Skeletal muscle cell (primary cell): ENCODE measurements at places on chromosomes 16 and 17.

GRCh38 chr17:66538776-66539175 lies 236.4 kb downstream of the PRKCA start:
- DNase-seq, result no peak

- DNase-seq, result no peak
Measured at GRCh38 chr17:71085238-71086033, 916.1 kb downstream of the KCNJ2 start.

GRCh38 chr17:36144014-36144413 lies 32.4 kb downstream of the TBC1D3B start:
- DNase-seq, result no peak

DNA sequence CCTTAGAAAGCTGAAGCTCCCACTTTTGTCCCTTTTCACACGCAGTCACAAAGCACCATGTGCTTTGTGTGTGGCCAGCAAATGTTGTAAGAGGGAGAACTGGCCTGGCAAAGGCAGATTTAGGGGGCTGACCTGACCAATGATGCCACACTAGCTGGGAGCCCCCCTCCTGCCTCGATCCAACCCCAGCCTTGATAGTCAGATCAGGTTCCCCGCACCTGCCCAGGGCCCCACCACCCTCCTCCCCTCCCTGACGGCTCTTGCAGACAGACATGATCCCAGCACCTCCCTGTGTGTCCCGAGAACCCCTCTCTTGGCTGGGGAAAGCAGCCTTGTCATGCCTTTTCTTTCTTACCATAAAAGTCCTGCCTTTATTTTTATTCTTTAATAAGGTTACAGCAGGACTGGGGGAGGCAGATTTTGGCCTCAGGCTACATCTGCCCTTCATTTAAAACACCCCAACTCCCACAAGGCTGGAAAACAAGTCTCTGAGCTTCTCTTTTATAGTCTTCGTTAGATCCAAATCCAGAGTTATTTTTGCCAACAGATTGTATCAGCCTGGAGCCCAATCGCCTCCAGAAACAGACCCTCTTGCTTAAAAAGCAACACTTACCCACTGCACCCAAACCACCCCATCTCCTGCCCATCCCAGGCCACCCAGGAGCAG lies 201.8 kb upstream of the CDH5 start:
- no peak for DNase-seq

DNA sequence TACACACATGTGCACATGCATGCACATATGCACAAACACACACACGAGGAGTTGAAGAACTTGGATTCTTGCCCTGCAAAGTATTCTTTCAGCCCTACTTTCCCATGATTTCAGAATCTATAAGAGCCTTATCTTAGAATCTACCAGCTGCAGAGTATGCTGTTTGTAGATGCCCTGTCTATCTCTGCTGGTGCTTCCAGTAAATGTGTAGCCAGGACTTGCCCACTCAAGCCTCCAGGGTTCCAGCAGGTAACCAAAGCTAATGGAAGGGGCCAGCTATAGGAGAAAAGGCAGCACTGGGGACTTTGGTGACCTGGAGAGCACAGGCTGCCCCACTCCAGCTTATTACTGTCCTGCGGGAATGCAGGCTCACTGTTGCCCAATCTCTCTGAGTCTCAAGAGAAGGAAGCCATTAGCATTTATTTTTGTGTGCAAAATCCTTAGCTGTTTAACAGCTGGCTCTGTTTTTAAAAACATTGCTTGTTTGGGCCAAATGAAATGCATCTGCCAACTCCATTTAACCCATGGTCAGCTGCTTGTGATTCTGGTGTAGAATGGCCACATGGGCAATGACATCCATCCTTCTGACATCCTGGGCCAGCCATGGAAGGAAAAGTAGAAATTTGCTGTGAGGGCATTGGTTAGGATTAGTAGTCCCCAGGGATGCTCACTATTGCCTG lies 28.6 kb upstream of the XYLT1 start:
- DNase-seq, result no peak

- no peak for DNase-seq
Measured at GRCh38 chr16:1028524-1029258, 43.9 kb upstream of the SSTR5 start.

DNA sequence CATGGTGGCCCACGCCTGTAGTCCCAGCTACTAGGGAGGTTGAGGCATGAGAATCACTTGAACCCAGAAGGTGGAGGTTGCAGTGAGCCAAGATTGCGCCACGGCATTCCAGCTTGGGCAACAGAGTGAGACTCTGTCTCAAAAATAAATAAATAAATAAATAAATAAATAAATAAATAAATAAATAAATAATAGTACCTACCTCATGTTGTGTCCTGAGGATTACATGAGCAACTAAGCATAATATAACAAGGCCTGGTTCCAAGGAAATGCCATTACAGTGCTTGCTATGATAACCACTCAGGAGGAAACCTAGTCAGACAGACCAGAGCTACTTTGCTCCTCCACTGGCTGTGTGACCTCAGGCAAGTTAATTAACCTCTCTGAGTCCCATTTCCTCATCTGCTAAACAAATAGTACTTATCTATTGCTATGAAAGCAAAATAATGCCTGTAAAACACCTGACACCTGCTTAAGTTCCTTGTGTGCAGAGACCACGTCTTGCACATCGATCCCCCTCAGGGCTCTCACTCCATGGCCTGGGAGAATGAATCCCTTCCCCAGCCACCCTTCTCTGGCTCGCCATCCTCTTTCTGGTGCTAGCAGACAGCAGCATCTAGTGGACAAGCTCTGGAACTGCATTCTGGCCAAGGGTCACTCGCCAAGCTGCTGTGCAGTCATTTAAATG lies 7.5 kb downstream of the EPOP start:
- DNase-seq, result peak; percentile 22

GRCh38 chr17:63444457-63444856 lies 1.6 kb downstream of the CYB561 start:
- DNase-seq, result no peak

GRCh38 chr17:67137860-67138259 lies 93.5 kb downstream of the CACNG1 start:
- DNase-seq, result no peak

DNA sequence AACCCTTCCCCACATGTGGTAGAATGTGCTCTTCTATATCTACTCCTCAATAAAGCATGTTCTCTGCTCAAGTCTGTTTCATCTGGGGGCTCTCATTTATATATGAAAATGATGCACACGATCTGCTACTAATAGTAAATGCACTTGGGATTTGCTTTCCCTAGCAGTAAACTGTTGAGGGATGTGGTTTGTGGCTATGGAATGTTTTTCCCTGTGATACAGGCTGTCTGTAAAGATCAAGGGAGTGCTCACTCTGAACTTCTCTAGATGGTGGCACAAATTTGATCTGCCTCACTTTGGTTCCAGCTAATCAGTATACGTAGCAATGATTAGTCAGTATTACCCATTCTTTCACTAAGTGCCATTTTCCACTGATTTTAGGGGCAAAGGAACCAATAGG lies 18.8 kb downstream of the TAC4 start:
- no peak for DNase-seq

DNA sequence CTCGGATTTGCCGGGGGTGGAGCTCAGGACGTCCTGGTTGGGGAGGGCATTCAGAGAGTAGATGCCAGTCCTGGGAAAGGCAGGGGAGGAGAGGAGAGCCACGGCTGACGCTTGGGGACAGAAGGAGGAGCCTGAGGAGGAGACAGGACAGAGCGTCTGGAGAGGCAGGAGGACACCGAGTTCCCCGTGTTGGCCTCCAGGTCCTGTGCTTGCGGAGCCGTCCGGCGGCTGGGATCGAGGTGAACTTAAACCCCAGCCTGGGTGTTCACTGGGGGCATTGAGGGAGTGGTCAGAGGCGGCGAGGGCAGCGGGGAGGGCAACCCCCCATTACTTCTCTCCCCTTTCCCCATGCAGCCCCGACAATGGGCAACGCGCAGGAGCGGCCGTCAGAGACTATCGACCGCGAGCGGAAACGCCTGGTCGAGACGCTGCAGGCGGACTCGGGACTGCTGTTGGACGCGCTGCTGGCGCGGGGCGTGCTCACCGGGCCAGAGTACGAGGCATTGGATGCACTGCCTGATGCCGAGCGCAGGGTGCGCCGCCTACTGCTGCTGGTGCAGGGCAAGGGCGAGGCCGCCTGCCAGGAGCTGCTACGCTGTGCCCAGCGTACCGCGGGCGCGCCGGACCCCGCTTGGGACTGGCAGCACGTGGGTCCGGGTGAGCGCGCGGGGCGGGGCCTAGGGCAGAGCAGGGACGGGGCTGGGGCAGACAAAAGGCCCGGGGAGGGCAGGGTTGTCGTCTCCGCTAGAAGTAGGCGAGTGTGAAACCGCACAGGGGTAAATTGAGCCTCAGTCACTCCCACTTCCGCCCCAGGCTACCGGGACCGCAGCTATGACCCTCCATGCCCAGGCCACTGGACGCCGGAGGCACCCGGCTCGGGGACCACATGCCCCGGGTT lies 3.7 kb downstream of the NOL3 start:
- no peak for DNase-seq

DNA sequence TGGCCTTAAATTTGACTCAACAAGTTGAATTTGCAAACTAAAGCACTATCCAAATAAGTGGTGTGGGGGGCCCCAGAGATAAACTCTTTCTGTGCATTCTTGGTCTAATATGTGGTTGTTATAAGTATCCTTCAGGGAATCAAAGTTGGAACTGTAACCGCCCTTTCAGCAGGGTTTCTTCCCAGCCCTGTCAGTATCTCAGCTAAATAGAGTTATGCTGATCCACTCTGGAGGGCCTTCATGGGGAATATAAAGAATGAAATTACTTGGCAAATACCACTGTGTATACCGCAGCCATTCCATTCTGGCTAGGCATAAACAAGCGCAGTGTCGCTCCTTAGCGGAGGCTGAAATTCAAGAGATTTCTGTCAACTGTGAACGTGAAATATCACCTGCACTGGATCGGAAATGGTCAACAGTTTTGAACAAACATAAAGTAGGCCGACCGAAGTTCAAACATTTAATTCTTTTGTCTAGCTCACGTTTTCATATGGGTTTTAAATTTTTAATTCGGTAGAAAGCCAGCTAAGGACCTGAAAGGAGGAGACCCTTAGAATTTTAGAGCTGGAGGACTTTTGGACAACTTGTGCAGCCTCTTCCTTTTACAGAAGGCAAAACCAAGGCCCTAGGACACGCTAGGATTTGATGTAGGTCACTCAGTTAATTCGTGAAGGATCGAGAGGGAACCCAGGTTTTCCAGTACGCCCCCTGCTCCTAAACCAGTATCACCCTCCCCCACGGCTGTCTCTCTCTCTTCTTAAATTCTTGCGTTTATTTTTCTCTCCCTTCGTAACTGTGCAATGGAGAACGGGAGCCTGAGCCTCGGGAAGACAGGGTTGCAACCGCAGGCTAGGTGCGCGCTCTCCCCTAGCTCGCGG lies 74.7 kb downstream of the CHD9 start:
- peak; percentile 75 for DNase-seq

- no peak for DNase-seq
Measured at GRCh38 chr16:76771216-76771615, 419.8 kb upstream of the MON1B start.

DNA sequence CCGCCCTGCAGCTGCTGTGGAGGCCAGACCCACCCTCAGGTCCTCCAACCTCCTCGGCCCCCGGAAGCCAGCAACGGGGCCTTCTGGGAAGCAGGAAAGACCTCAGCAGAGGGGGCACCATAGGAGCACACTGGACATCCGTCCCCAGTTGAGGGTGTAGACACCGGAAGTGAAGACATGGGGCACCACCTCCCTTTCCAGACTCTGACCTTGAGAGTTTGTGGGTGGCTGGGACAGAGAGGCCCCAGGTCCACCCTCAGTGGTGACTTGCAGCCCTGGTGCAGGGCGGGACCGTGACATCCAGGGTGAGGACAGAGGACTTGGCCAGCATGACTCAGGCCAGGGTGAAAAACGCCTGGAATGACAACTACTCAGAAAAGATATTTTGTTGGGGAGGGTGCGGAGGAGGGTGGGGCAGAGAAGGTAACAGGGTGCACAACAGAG lies 19.9 kb downstream of the CEP295NL start:
- no peak for DNase-seq

DNA sequence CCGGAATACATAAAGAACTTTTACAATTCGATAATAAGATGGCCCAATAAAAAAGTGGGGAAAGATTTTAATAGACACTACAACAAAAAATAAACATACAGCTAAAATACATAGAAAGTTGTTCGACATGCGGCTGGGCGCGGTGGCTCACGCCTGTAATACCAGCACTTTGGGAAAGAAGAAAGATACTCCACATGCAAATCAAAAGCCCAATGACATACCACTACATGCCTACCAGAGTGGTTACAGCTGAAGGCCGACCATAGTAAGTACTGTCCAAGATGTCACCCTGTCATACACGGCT lies 9.3 kb downstream of the PRCD start:
- DNase-seq, result no peak

- DNase-seq, result no peak
Measured at GRCh38 chr16:61374071-61374470, 662.2 kb downstream of the CDH8 start.

GRCh38 chr17:15509095-15509494 lies 41.7 kb upstream of the CDRT4 start:
- no peak for DNase-seq

DNA sequence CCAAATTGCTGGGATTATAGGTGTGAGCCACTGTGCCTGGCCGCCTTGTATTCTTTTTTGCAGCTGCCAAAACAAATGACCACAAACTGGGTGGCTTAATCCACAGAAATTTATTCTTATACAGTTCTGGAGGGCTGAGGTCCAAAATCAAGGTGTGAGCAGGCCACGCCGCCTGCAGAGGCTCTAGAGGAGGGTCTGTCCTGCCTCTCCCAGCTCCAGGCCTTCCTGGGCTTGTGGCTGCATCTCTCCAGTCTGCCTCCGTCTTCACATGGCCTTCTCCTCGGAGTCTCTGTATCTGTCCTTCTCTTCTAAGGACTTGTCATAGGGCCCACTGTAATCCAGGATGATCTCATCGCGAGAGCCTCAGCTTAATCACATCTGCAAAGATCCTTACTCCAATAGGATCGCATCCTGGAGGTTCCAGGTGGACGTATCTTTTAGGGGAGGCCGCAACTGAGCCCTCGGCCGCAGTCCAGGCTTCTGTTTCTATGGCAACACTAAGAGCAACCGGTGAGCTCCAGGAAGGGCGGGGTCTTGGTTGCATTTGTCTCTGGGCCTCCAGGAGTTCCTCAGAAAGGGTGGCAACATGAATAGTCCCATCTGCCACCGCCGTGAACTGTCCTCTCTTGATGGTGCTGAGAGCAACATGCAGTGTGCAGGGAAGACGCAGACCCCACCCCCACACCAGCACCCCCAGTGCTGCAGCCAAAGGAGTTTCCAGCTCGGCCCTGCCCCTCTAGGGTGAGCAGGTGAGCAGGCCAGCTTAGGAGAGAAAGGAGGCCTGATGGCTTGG lies 29.5 kb upstream of the CREBBP start:
- DNase-seq, result no peak

GRCh38 chr16:12095275-12096156 lies 119.0 kb downstream of the SNX29 start:
- DNase-seq, result no peak

GRCh38 chr17:28777178-28777577 lies 33.4 kb downstream of the TRAF4 start:
- DNase-seq, result no peak

- peak; percentile 30 for DNase-seq
Measured at GRCh38 chr16:11407047-11407982, 62.1 kb downstream of the RMI2 start.

- DNase-seq, result no peak
Measured at GRCh38 chr17:21296097-21297025, 11.8 kb downstream of the MAP2K3 start.

- DNase-seq, result no peak
Measured at GRCh38 chr16:57616241-57616640, 12.2 kb upstream of the ADGRG1 start.
